Stimulated activated CD4-positive, alpha-beta T cell treated with anti-CD3 and anti-CD28 coated beads, Interleukin-15, amount 100 ng/mL, for 48 hours (primary cell): ENCODE measurements at places on chromosomes 2 and 18.

DNA sequence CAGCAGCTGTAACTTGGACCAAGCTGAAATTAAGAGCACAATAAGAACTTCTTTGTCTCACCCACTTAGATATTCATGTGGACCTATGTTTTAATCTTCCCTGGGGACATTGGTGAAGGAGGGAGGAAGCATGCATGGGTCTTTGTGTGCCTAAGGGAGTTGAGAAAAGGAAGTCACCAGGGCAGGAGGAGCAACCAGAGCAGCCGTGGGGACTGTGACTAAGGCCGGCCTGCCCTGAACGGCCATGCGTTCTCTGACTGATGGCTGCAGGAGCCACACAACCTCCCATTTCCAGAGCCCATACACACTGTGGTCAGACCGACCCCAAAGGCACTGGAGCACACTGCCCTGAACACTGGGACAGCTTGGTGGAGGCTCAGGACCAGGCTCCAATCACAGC lies 43.7 kb upstream of the SLC35G4 start:
- DNase-seq: no peak

DNA sequence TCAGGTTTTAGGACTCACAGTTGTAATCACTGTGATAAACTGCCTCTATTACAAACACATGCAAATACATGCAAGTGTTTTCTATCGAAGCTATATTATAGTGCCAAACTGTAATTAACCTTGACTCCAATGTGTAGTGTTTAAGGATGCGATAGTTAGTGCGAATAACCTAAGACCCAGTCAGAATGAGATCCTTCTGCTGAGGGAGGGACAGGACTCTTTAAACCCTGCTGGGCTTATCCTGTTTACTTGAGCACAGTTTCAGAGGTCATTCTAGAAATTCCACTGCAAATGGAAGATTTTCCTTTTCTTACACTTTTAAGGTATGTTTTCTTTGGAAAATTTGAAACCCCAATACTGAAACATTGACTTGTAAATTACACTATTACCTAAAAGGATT lies 68.2 kb downstream of the CALCRL start:
- DNase-seq: no peak

DNA sequence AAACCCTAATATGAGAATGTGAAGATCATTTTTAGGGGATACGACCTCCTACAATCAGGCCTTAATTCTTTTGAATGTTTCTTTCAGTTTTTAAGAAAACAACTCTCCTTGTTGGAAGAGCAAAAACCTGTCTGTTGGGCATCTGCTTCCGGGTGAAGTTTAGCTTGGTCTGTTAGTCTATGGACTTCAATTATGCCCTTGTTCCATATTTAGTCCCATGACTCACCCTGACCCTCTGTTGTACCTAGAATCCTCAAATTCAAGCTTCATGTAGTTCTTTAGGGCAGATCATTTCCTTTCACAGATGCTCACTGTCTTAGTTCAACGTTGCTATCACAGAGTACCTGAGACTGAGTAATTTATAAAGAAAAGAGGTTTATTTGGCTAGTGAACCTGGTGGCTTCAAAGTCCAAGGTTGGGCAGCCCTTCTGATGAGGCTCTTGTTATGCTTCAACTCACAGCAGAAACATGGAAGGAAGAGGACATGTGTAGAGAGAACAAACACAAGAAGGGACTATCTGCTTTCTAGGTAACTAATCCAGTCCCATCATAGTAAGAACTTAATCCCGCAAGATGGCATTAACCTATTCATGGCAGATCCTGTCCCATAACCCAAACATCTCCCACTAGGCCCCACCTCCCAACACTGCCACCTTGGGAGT lies 82.5 kb upstream of the SERPINE2 start:
- no peak for DNase-seq

DNA sequence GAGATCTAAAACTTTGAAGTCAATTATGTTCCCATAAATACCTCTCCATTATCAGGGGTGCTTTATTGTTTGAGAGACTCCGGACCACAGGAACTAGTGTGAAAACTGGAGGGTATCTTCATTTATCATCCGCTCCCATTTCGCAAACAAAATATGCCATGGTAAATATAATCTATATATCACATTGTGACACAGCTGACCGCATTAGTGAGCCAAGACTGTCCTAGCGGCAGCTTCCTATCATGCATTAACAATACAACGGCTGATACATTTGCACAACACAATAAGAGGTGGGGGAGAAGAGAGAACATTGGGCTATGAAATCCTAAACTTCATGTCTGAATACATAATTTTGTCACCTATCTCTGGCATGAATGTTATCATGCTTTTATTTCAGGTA lies 29.5 kb downstream of the BCL11A start:
- DNase-seq: no peak

DNA sequence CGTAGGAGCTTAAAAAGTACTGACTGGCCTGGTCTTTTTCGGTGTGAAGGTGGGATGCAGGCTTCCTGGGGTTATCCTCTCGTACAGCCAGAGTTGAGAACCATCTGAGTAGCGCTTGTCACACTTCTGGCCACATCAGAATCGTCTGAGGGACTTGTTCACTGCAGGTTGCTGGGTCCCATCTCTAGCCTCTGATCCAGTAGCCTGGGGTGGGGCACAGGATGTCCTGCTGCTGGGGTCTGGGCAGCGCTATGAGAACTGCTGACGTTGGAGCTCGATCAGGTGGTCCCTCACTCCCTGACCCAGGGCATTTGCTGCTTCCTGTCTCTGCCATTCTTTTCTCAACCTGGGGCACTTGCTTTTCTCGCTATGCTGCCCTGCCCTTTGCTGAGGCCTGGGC lies 7.1 kb upstream of the IL1R2 start:
- DNase-seq: no peak

GRCh38 chr18:78049281-78049680 lies 799.6 kb downstream of the GALR1 start:
- DNase-seq: no peak

DNA sequence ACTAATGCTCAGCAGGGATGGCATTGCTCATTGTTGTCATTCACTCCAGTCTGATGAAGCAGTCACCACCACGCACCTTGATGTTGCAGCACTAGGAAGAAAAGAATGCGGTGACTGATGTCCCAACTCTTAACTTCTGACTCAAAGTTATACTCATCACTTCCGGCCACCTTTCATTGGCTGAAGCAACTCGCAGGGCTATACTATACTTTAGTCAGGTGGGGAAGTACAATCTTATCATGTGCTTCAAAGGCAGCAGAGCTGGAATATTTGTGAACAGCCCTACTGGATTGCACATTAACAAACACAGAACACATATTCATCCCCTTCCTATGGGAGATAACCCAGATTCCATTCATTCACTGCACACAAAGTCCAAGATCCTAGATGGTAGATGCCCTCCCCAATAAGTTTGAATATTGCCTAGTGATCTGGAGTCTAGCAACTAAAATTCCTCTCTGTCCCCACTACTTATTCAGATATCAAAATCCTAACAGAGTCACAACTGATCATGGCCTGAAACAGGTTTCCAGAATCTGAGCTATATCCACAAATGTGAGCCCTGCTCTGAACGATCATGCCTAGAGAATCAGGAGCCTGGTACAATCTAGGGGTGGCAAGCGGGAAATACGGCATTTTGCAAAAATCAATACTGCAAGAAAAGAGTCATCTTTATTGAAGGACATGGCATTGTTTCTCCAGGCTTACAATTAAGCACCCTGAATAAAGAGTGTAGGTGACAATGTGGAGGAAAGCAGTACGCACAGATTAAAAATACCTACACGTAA lies 3.4 kb upstream of the SPATS2L start:
- DNase-seq: no peak

- DNase-seq: no peak
Measured at GRCh38 chr2:26529406-26530239, 51.7 kb upstream of the OTOF start.

DNA sequence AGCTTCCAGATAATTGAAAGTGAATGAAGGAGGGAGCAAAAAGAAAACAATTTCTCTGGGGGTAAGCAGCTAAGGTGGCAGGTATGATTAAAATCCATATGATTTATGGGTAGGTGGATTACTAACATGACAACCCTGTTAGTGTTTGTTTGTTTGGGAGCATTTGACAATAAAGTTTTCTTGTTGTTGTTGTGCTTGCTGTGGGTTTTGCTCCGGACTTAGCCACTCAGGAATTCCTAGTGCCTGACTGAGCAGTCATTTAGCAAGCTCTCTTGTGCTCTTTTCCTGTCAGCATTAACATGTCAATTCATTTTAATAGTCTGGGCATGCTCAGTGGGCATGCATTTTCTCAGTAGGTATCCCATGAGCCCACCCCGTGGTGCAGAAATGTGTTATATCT lies 674.8 kb upstream of the ZEB2 start:
- DNase-seq: no peak

DNA sequence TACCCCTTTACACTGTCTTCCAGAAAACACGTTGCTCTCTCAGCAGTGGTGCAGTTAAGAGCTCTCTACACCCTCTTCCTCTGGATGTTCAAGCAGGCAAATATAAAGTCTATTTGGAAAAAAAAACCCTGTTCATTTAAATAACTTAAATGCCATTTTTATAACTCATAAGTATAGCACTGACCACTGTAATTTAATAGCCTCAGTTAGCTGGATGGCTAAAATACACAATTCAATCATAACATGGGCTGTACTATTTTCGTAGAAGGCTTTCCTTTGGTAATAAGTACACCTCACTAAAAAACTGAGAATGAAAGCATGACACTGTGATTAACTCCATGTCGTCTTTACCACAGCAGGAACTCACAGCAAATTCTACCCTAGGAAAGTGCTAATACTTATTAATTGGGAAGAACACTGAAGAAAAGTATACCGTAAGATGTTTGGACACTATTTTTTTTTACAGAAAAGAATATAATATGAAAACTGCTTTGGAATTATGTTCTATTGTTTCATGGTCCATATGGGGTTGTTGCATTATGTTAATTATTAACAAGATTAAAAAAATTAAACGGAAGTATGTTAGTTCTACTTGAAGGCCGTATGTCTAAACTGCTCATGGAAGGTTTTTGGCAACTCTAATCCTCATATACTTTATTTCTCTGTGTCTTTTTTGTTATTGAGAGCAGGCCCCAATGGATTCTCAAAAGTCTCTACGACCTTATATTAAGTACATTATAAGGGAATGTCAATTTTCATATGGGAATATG lies 269.1 kb downstream of the ZNF385B start:
- no peak for DNase-seq

GRCh38 chr2:100317634-100318033 lies 4.7 kb downstream of the LONRF2 start:
- no peak for DNase-seq

DNA sequence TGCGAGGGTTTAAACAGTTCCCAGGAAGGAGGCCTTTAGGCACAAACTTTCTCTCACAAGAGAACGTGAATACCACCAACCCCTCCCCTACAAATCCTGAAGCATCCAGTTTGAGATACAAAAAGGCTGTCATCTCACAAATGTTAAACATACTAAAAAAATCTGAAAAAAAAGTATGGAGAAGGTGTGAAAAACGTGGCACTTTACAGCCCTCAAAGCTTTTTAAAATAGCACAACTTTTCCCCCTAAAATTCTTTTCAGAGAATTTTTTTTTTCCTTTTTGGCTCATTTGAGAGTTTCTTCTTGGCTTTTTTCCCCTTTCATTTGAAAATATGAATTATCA lies 10.1 kb downstream of the ZEB2 start:
- DNase-seq: no peak

- no peak for DNase-seq
Measured at GRCh38 chr18:23504720-23505119, 1.4 kb downstream of the RMC1 start.

DNA sequence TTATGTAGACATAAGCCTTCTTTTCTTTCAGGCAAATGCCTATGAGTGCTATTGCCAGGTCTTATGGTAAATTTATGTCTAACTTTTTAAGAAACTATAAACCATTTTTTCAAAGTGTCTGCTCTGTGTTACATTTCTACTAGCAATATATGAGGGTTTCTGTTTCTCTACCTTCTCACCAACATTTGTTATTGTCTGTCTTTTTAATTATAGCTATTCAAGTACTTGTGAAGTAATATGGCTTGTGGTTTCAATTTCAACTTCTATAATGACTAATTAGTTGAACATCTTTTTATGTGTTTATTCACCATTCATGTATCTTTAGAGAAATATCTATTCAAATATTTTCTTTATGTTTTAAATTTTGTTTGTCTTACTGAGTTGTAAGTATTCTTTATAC lies 213.1 kb upstream of the MC4R start:
- no peak for DNase-seq

DNA sequence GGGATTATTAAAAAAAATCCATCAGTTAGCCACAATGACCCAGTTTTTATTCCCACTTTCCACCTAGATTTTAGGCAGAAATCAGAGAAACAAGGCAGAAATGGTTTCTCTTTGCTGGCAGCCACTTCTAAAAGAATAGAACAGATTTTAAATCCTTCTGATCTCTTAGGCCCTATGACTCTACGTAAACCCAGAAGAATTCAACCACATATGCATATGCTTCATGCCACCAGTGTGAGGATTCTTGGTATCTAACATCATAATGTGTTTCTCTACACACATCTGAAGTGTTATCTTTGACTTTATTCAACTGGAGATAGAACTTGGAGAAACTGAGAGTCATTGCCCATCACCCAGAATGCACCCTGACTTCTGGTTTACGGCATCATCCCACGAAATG lies 128.7 kb upstream of the TANK start:
- no peak for DNase-seq

GRCh38 chr2:151336863-151337371 lies 20.5 kb upstream of the TNFAIP6 start:
- DNase-seq: no peak

DNA sequence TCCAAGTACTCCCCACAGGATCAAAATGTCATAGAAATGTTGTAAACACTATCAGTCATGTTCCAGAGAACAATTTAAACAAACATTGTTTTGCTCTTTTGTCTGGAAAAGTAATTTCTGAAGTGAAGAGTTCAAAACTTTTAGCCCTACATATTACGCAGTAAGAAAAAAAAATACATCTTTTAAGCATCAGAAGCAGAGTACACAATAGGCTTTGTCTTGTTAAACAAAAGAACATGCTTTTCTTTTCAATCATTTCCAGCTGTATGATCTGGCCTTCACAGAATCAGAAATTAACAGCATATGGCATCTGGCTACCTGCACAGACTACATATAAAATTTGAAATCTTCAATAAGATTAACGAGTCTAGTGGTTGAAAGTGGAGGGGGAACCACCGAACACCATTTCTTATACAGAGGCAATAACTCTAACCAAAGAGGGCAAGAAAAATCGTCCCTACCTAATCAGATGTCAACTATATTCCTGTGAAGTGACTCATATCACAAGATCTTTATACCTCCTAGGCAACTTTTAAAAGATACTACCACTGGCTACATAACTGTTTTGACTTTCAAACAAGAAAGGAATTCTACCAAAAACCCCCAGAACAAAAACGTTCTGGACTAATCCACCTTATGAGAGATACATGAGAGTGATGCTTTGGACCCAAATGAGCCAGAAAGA lies 149.3 kb downstream of the EXOC6B start:
- DNase-seq: no peak

DNA sequence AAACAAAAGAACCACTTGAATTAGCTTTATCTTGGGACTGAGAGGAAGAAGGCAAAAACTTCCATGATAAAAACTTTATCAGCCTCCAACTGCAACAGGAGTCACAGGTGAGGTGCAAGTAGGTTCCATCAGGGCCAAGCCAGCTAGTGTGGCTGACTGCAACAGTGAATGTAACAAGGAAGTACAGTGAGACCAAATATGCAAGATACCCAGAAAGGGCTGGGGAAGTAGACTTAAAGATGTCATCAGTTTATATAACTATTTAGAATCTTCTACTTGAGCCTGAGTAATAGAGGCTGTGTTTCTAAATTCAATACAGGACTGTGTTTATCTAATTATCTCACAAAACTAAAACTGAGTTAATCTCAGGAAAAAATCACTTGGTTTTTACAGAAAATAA lies 14.8 kb downstream of the PLEKHM3 start:
- DNase-seq: no peak
